Posterior cingulate gyrus (tissue), 11 donors: ENCODE measurements at places on chromosomes 1 and 21.

DNA sequence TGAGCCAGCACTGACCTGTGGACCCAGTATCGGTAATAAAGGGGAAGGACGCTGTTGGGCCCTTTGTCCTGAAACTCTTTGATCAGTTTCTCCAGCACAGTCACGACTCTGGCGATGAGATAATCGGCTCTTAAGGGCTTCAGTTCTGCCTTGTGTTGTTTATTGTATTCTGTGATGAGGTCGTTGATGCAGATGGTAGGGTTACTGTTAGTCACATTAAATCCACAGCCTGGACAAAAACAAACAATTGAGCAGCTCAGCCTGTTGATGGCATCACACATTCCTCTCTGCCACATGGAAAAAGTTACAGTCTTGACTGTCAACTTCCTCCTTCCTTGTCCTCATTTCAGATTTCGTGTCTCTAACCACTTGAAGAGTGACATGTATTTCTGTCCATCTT is 57.6 kb downstream of the SIM2 start:
- no peak for DNase-seq

GRCh38 chr1:56092684-56093570 is 486.4 kb downstream of the PLPP3 start:
- no peak for DNase-seq

DNA sequence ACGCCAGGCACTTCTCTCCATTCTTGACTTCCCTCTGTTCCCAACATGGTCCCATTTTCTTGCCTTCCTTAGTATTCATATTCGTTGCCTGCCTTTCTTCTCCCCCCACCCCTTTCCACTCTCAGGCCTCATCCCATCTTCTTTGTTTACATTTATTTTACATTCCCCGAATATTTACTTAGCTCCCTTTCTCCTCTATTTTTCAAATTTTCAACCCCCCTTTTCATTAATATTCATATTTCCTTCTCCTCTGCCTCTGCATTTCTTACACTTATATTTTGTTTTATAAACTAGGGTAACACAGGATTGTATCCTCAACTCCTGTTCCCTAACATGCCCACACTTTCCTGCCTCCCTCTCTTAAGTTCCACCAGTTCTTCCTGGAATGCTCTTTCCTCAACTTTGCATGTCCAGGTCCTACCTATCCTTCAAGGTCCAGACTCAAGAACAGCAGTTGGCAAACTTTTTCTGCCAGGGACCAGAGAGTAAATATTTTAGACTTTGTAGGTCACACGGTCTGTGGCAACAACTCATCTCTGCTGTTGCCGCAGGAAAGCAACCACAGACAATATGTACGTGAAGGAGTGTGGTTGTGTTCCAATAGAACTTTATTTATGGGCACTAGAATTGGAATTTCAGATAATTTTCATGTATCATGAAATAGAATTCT is 29.8 kb upstream of the A3GALT2 start:
- no peak for DNase-seq

DNA sequence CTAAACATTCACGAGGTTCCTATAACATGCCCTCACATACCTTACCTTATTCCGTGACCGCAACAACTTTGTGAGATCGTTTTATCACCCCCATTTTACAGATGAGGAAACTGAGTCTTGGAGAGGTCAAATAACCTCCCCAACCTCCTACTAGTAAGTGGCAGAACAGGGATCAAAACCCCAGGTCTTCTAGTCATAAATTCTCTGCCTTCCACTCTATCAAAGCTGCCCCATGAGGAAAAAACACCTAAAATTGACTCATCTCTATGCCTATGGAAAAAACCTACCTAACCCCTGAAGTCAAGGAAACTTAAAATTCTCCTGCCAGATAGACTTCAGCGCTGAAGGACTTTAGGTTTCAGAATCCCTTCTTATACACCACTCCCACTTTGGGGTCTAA is 69.5 kb upstream of the ERRFI1 start:
- DNase-seq: no peak

DNA sequence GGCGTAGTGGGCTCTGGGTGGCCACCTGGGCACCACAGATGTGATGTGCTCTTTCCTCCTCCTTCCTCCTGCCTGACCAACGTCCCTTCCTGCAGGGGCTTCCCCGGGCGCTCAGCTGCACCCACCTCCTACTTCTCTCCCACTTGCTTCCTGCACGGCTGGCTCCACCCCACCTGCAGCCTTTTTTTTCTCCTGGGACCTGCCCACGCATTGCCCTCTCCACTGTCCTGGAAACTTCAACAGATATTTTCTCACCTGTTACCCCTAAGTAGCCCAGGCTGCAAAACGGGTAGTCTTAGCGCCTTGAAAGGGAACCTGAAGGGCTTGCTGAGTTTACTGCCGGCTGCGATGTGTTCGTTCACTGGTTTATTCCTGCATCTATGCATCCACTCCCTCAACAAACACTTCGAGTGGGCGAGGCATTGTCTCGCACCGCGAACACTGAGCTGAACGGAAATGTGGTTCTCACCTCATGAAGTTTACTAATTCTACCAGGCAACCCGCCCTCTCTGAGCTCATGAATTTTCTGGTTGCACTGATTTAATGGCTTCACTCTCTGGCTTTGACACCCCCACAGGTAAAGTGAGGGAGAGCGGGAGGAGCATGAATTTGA is 23.6 kb downstream of the ZBTB18 start:
- no peak for DNase-seq

DNA sequence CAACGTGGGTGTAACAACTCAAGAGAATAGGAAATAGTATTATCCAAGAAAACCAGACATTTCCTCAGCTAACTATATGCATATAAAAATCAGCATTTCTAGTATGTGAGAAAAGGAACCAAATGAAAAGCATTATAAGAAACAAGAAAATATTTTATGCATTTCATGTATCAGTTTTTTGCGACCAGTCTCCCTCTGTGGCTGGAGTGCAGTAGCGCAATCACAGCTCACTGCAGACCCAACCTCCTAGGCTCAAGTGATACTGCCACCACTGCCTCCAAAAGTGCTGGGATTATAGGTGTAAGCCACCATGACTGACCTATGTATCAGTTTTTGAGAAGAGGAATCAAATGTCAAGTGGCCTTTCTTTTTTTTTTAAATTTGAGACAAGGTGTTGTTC is 31.0 kb downstream of the SLC16A1 start:
- no peak for DNase-seq
